Stomach (tissue), 19 donors: ENCODE measurements at places on chromosomes 4 and X. TPM values are rescaled to one million over a fixed set of nuclear protein-coding genes. Genes with fewer than 3 reads are reported as not detected.

DNA sequence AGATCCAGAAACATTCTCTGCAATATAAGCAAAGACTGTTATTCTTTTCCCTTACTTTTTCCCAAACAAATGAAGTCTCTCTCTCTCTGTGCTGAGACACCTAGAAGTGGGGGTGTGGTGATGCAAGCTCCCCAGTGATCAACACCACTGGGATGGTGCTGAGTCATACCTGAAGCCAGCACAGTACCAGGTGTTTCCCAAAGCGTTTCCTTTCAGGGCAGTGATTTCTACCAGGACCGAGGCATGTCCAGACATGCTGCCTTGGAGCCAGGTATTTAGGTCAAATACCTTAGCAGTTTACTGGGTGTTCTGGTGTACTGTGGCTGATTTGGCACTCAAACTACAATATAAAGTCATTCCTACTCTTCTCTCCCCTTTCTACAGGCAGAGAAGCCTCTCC, 726.5 kb downstream of the FAM133A start:
- no peaks in the 10 kb centered on the region for H3K36me3 ChIP-seq
- no peak overlapping the region for H3K27ac ChIP-seq
- H3K4me1 ChIP-seq = no peaks in the 10 kb centered on the region
- H3K4me3 ChIP-seq = no peak overlapping the region
- no peaks in the 10 kb centered on the region for H3K27me3 ChIP-seq

DNA sequence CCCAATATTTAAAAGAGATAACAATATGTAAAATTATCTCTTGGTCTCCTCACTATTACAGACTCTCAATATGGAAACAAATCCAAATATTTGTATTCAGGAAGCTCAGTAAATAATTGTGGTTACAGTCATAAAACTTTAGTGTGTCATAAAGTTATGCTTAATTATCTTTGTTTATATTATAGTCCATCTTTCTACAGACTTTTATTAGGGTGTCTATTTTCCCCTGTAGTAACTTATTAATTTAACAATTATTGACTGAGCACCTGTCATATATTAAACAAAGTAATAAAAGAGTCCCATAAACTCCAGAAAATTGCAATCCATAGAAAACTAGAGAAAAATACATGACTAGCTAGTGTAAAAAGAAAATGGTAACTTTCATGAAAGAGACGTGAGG, 61.6 kb upstream of the GPM6A start:
- no peak for DNase-seq
- H3K4me1 ChIP-seq = no peaks in the 10 kb centered on the region
- H3K36me3 ChIP-seq = no peaks in the 10 kb centered on the region
- H3K4me3 ChIP-seq = no peak overlapping the region

DNA sequence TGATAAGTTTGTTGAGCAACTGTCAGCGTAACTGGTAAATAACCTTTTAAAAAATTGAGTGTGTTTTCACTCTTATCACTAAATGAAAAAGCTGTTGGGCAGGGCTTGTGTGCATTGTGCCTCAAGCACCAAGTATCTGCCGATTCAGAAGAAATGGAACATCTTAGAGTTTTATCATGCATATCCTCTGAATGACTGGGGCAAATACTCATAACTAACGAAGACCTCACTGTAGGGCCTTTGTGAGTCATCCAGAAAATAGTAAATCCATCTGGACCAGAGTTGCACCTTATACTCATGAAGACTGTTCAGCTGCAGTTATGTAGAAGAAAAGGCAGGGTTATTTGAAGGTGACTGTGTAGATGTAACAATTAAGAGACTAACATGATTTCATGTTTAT, 222.1 kb downstream of the CAMK2D start:
- H3K27me3 ChIP-seq = no peaks in the 10 kb centered on the region
- no peak overlapping the region for H3K27ac ChIP-seq
- no peaks in the 10 kb centered on the region for H3K4me1 ChIP-seq
- peaks cover 4% of the 10 kb centered on the region for H3K36me3 ChIP-seq

DNA sequence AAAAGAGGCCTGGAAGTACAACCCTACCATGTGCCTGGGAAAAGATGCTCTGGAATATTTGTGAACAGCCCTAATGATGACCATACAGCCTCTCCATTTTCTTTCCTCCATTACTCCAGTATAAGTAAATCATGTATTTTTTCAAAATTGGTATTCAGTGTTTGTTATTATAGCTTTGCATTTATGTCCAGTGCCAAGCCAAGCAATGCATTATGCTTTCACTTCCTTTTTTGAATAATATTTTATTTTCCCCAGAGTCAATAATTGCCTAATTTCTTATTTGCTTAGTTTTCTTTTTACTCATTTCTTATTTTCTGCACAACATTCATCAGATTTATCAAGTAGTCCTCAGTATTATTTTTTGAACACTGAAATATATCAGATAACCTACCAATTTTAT, 49.3 kb upstream of the EOLA2 start:
- no peak overlapping the region for H3K4me3 ChIP-seq
- H3K4me1 ChIP-seq = no peaks in the 10 kb centered on the region
- no peaks in the 10 kb centered on the region for H3K36me3 ChIP-seq
- H3K27ac ChIP-seq = no peak overlapping the region
- no peak for DNase-seq

- H3K27me3 ChIP-seq = no peaks in the 10 kb centered on the region
- no peak overlapping the region for H3K4me3 ChIP-seq
- H3K27ac ChIP-seq = no peak overlapping the region
- H3K36me3 ChIP-seq = no peaks in the 10 kb centered on the region
- DNase-seq = no peak
- no peaks in the 10 kb centered on the region for H3K4me1 ChIP-seq
Observed at GRCh38 chr4:11252149-11252548, 176.5 kb downstream of the HS3ST1 start.

DNA sequence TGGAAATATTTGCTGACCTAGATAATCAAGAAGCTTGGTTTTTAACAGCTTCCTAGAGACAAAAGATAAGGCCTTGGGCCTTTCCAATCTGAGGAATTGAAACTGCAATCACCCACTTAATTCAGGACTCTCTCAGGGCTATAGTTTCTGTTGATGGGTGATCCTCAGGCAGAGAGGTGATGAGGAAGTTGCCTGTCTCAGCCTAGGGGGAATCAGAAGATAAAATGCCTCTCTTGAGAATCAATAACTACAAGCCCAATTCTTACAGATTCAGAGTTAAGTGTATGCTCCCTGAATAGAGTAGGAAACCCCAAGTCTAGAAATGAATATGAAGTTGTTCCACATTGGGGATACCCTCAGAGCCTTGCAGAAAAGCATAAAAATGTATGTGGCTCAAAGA, 45.5 kb downstream of the NFKB1 start:
- H3K27ac ChIP-seq = no peak overlapping the region
- H3K4me3 ChIP-seq = no peak overlapping the region
- H3K4me1 ChIP-seq = no peaks in the 10 kb centered on the region
- DNase-seq = no peak
- peaks cover 29% of the 10 kb centered on the region for H3K36me3 ChIP-seq
- no peaks in the 10 kb centered on the region for H3K27me3 ChIP-seq

DNA sequence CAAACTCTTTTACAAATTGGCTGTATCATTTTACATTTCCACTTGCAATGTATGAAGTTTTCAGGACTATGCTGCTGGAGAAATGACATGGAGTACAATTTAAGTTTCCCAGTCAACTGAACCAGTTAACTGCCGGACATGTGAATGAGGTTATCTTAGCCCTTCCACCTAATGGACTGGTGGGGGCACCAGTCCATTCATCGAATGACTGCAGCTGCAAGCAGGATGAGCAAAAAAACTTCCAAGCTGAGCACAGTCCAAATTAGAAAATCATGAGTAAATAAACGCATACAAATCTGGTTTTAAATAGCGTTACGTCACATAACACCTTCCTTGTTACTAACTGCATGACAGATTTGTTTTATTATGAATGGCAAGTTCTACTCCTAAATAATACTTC, 1131.5 kb downstream of the PCDH18 start:
- no peak overlapping the region for H3K27ac ChIP-seq
- H3K27me3 ChIP-seq = no peaks in the 10 kb centered on the region

DNA sequence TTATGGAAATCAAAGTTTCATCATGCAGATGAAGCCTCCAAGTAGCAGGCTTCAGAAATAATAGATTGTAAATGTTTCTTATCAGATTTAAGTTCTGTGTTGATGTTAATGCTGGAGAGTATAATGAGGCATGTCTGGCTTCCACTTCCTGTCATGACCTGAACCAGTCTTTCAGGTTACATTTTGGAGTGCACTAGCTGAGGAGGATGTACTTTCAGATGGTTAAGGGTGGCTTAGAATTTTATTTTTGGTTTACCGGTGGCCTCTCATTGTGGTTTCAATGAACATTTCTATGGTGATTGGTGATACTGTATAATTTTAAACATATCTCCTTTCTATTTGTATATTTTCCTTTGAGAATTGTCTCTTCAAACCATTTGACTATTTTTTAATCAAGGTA, 890.4 kb downstream of the SH3BGRL start:
- no peaks in the 10 kb centered on the region for H3K36me3 ChIP-seq
- no peak for DNase-seq
- H3K27me3 ChIP-seq = no peaks in the 10 kb centered on the region
- no peaks in the 10 kb centered on the region for H3K4me1 ChIP-seq
- no peak overlapping the region for H3K27ac ChIP-seq
- H3K4me3 ChIP-seq = no peak overlapping the region

- H3K4me3 ChIP-seq = no peak overlapping the region
- H3K27me3 ChIP-seq = no peaks in the 10 kb centered on the region
- no peak overlapping the region for H3K27ac ChIP-seq
- H3K4me1 ChIP-seq = no peaks in the 10 kb centered on the region
- DNase-seq = peak; percentile 35
Observed at GRCh38 chrX:63513825-63514568, 162.9 kb upstream of the SPIN4 start.

GRCh38 chrX:105837232-105837631, 14.9 kb downstream of the NRK start:
- no peak overlapping the region for H3K27ac ChIP-seq
- DNase-seq = peak; percentile 76
- H3K27me3 ChIP-seq = no peaks in the 10 kb centered on the region
- no peaks in the 10 kb centered on the region for H3K36me3 ChIP-seq

DNA sequence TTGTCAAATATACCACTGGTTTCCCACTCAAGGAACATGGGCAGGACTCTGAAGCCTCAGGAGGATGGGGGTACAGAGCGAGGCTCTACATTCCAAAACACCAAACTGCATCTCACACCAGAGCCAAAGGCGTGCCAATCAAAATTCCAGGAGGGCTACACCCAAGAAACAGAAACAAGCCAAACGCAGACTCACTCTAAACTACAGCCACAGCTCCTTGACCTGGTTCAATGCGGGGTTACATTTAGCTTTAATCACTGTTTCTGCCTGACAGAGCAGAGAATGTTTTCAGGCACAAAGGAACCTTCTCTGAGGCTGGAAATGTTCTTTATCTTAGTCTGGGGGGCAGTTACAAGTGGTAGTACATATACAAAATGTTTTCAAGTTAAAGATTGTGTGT, 2121.5 kb upstream of the AGA start:
- DNase-seq = no peak
- no peak overlapping the region for H3K4me3 ChIP-seq
- no peak overlapping the region for H3K27ac ChIP-seq
- H3K36me3 ChIP-seq = no peaks in the 10 kb centered on the region
- H3K27me3 ChIP-seq = no peaks in the 10 kb centered on the region
- H3K4me1 ChIP-seq = no peaks in the 10 kb centered on the region

DNA sequence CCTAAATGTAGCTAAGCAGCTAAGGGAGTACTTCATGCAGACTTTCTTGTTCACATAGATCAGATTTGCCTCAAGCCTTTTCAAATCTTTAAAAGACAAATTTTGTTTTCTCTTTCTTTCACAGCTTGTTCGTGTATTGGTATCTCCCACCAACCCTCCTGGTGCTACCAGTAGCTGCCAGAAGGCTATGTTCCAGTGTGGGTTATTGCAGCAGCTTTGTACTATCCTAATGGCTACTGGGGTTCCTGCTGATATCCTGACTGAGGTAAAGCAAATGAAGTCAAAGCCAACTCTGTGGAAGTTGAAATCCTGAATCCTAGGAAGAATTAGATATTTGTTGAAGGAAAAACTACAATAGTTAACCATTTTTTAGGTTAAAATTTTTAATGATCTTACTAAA, 62.6 kb downstream of the USO1 start:
- no peaks in the 10 kb centered on the region for H3K27me3 ChIP-seq
- H3K4me3 ChIP-seq = no peak overlapping the region
- no peak for DNase-seq
- no peaks in the 10 kb centered on the region for H3K4me1 ChIP-seq

GRCh38 chr4:74548561-74548960, 103.6 kb downstream of the AREG start:
- H3K36me3 ChIP-seq = no peaks in the 10 kb centered on the region
- no peak overlapping the region for H3K27ac ChIP-seq
- H3K4me1 ChIP-seq = peaks cover 6% of the 10 kb centered on the region
- H3K27me3 ChIP-seq = no peaks in the 10 kb centered on the region
- no peak overlapping the region for H3K4me3 ChIP-seq

- H3K27ac ChIP-seq = no peak overlapping the region
- no peak overlapping the region for H3K4me3 ChIP-seq
- H3K4me1 ChIP-seq = no peaks in the 10 kb centered on the region
- H3K36me3 ChIP-seq = no peaks in the 10 kb centered on the region
- DNase-seq = no peak
Observed at GRCh38 chr4:136861091-136861490, 671.2 kb downstream of the PCDH18 start.

GRCh38 chr4:117293784-117294183, 208.4 kb upstream of the TRAM1L1 start:
- H3K27me3 ChIP-seq = no peaks in the 10 kb centered on the region
- H3K36me3 ChIP-seq = no peaks in the 10 kb centered on the region
- DNase-seq = no peak
- H3K27ac ChIP-seq = no peak overlapping the region

DNA sequence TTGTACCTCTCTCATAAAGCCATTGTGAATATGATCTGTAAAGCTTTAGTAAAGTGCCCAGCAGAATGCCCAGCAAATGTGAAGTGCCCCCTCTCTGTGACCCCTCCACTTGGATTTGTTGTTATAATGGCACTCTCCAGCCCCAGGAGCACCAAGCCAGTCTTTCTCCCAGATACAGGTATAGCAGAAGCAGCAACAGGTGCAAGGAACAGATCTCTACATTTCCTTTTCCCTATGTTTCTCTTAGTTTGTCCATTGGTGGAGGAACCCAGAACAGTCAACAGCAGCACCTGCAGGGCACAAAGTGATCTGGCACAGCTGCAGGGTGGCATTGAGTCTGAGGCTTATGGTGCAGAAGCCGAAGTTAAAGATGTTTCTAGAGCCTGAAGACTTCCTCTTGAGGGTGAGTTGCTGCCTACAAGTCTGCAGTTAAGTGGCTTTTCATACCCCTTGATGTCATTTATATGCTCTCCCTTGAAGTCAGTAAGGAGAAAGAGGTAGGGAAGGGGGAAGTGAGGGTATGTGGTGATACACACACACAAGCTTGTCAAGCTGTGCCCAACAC, 16.1 kb upstream of the CXCL3 start:
- peaks cover 5% of the 10 kb centered on the region for H3K4me1 ChIP-seq
- no peaks in the 10 kb centered on the region for H3K27me3 ChIP-seq
- no peaks in the 10 kb centered on the region for H3K36me3 ChIP-seq

Gene SCML2
- 0.45 TPM for total RNA-seq

Gene PPARGC1A
- total RNA-seq = 78.8 TPM

Gene FAT1
- total RNA-seq = 57.8 TPM

Gene FAM193A
- 29.8 TPM for total RNA-seq

Gene SPANXN4
- not detected for total RNA-seq

Gene NDP
- not detected for total RNA-seq
